ENCODE measurements at places on chromosomes 2 and 18.

GRCh38 chr18:13136904-13137669 lies 81.5 kb upstream of the LDLRAD4 start:
- DNase-seq: no peak

DNA sequence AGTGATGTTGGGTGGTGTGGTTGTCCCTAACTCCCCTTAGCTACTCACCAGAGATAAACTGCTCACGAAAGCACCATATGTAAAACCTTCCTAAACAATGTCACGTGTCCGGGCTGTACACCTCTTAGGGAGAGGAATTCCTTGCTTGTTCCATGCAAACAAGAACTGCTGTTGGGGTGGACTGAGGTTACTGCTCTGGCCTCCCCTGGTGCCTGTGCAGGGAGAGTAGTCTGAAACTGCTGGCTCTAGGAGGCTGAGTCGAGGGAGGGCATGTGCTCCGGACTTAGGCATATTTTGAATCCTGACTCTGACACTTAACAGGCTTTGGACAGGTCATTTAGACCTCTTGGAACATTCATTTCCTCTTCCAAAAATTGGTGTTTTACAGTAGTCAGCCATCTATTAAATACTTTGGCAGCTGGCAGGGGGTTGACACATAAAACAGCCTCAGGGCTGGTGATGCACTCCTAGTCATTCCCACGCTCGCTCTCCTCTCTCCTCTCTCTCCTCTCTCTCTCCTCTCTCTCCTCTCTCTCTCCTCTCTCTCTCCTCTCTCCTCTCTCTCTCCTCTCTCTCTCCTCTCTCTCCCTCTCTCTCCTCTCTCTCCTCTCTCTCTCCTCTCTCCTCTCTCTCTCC lies 10.6 kb downstream of the THNSL2 start:
- no peak for DNase-seq

- DNase-seq: no peak
These were observed 52.1 kb upstream of the FOSL2 start for GRCh38 chr2:28340312-28341202.

DNA sequence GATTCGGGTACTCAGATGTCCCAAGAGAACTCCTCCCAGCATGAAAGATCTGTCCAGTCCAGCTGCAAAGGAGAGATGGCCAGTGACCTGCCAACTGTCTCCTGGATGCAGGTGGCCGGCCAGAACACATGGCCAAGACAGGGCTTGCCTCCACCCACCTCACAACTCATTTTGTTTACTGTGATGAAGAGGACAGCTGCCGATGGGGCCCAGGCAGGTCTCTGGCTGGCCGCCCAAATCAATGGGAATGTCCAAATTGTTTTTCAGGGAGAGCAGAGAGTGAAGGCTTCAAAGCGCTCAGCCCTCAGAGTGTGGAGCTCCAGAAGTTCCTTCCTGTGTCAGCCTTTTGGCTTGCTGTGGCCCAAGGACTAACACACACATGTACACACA lies 41.9 kb downstream of the FOSL2 start:
- DNase-seq: no peak

GRCh38 chr2:237131749-237132533 lies 46.3 kb downstream of the COPS8 start:
- DNase-seq: no peak

DNA sequence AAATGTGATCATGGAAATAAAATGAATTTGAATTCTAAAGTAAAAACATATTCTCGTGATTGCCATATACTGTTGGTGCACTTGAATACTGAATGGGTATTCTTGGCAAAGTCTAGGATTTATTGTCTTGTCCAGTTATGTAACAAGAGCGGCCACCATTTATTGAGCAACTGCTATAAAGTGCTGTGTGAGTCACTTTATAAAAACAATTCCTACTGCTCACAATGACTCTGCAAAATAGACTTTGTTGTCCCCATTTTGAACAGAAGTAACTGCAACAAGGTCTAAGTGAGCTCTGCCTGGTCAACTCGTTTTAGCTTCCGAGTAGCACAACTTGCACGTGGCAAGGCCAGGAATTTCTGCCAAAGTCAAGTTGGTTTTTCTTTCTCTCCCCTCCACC lies 995.6 kb upstream of the FANCL start:
- no peak for DNase-seq

DNA sequence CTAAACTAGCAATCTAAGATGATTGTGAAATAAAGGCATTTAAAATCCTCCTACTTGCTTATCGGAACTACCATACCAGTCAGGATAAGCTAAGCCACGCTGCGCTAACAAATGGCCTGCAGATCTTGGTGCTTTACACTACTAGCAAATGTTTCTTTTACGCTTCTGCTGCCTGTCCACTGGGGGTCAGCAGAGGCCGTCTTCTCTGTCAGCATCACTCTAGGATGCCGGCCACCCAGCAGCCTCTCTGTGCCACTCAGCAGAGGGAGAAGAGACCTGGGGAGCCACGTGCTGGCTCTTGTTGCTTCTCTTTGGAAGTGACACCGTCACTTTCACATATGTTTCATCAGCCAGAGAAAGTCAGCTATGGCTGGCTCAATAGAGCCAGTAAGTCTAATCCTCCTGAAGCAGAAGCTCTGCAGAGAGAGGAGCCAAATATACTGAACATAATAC lies 36.6 kb downstream of the COPS8 start:
- DNase-seq: peak; percentile 44
